ENCODE measurements at places on chromosomes 16 and 17.

- DNase-seq = no peak
These were observed 10.6 kb upstream of the MEFV start for GRCh38 chr16:3266873-3267537.

DNA sequence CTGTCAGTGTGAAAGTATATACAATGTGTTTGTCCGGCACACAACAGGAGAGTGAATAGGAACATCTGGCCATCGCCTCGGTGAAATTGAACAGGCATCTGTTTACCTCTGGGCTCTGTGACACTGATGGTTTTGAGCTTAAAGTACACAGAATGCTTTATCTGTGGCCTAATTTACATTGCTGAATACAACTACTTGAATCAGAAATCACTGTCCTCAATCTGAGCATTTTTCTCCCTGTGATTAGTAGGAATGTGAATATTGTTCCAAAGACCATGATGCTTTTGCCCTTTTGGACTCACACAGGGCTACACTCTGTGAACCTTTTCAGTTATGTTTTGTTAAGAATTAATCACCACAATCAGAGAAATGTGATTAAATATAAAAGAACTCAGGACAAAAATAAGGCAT lies 323.0 kb upstream of the TBX2 start:
- DNase-seq = no peak

- DNase-seq = no peak
These were observed 264.3 kb upstream of the CACNG5 start for GRCh38 chr17:66570447-66571195.

DNA sequence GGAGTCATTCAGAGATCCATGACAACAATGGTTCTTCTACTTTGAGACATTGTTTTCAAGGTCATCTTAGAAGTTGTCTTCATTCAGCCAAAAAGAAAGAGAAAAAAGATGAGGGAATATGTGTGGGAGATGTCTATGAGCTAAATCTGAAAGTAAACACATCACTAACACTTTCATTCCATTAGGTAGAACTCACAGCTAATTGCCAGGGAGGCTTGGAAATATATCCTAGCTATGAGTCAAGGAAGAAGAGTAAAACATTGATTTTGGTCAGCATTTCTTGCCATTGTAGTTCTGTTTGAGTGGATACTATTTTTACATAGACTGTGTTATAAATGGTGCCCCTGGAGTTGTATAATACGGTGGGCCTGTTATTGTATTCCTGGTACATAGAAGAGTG lies 316.4 kb upstream of the MYOCD start:
- DNase-seq = no peak

DNA sequence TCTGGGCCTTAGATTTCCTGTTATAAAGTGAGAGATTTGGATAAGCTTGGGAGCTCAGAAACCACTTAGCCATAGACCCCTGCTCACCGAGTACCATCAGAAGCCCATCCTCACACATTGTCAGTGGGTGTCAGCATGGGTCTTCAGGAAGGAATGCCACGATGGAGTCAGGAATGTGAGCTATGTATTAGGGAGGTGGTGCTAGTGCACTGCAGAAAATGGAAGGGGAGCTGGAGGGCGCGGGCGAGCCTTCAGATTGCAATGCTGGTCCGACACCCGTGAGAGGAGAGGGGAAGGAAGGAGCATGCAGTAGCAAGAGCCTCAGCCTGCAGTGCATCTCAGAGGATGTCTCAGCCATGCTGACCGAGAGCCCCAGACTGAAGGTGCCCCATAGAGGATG lies 294.5 kb downstream of the FOXL1 start:
- no peak for DNase-seq

GRCh38 chr17:79779661-79780365 lies 1.9 kb downstream of the CBX2 start:
- DNase-seq = no peak

GRCh38 chr17:20121359-20122253 lies 112.4 kb downstream of the SPECC1 start:
- peak; percentile 73 for DNase-seq

GRCh38 chr17:73933871-73934270 lies 269.6 kb upstream of the RPL38 start:
- DNase-seq = no peak

GRCh38 chr17:17072546-17072945 lies 30.3 kb downstream of the MPRIP start:
- no peak for DNase-seq

DNA sequence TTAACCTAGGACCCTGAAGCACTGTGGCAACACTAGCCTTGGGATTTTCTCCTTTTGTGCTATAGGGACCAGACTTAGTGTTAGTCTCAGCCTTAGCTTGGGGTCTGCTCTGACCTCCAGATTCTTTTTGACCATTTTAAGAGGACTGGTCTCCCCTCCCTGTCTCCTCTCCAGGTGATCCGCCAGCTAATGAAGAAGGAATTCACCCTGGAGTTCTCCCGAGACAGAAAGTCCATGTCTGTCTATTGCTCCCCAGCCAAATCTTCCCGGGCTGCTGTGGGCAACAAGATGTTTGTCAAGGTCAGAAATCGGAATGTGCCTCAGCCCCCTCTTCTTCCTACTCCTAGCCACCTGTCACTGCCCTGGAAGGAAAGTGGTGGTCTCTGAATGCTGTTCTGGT lies 19.5 kb downstream of the ATP2A1 start:
- no peak for DNase-seq

- DNase-seq = no peak
These were observed 45.3 kb upstream of the FASN start for GRCh38 chr17:82143333-82143732.

GRCh38 chr17:40247926-40248495 lies 28.9 kb downstream of the WIPF2 start:
- no peak for DNase-seq

DNA sequence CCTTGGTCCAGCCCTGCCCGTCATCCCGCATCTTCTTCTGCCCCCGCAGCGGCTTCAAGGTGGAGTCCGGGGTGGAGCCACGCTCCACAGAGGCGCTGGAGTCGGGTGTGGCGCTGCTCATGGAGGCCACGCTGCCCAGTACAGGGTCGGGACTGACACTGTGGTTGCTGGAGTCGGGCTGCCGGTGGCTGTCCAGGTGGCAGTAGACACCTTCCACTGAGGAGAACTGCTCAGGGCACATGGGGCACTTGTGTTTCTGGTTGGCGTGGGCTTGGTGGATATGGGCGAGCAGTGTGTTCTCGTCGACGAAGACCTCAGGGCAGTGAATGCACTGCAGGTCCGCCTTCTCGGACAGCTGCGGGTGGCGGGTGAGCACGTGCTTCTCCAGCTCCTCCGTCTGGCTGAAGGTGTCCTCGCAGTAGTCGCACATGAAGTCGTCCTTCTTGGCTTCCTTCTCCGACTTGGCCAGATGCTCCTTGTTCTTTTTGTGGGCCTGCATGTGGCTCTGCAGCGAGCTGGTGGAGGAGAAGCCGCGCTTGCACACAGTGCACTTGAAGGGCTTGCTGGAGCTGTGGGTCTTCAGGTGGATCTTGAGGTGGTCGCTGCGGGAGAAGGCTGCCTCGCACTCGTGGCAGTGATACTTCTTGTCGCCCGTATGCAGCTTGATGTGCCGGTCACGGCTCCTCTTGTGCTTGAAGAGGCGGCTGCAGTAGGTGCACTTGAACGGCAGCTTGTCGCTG lies 217.8 kb downstream of the ZNF423 start:
- DNase-seq = no peak

- DNase-seq = no peak
These were observed 128.8 kb downstream of the RAP1GAP2 start for GRCh38 chr17:2925011-2925410.

- DNase-seq = peak; percentile 84
These were observed 77.3 kb upstream of the ATF7IP2 start for GRCh38 chr16:10308305-10309193.

GRCh38 chr17:13418891-13419290 lies 182.8 kb downstream of the HS3ST3A1 start:
- no peak for DNase-seq

GRCh38 chr17:80785477-80786178 lies 206.0 kb upstream of the CHMP6 start:
- DNase-seq = no peak

GRCh38 chr17:8025176-8025911 lies 13.5 kb upstream of the ALOX15B start:
- no peak for DNase-seq

DNA sequence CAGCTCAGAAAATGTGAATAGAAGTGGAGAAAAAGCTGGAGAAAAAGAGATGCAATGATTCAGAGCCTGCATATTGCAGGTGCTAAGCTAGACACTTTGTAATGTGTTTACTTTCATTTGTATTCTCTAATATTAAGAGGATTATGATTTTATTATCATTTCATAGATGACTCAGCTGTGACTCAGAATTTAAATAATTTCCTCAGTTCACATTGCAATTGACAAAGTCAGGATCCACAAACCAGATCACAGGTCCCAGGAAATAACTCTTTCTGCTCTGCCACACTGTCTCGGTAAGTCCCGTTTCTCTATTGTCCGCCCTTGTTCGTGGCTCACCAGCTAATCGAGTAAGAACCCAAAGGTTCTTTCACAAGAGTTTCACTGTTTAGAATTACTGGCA lies 235.4 kb upstream of the MON1B start:
- peak; percentile 35 for DNase-seq

GRCh38 chr16:65781855-65782254 lies 584.6 kb upstream of the CDH5 start:
- no peak for DNase-seq

- DNase-seq = no peak
These were observed 42.5 kb downstream of the PLCG2 start for GRCh38 chr16:81821436-81822128.

DNA sequence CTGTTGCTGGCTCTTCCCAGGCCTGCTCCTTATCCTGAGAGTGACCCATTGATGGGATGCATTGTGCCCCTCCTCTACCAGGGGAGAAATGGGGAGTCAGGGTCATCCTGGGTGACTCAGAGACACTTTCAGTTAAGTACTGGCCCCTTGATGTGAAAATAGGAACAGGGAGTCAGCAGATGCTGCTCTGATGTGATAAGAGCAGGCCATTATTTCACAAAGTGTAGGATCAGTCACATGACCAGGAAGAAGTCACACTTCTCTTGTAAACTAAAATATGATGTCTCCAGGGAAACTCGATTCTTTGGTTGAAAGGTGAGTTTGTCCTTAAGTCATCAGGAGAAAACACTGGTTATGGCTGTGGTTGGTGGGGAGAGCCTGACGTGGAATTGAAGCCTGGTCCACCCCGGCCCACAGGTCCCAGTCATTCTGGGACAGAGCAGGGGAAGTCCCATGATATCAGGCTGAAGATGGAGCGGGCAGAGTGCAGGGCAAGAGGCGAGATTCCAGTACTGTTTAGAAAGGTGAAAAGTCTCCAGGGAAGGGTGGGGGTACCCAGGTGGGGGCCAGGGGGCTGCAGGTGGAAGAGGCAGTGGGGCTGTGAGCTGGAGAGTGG lies 88.6 kb upstream of the NLRP1 start:
- DNase-seq = no peak

DNA sequence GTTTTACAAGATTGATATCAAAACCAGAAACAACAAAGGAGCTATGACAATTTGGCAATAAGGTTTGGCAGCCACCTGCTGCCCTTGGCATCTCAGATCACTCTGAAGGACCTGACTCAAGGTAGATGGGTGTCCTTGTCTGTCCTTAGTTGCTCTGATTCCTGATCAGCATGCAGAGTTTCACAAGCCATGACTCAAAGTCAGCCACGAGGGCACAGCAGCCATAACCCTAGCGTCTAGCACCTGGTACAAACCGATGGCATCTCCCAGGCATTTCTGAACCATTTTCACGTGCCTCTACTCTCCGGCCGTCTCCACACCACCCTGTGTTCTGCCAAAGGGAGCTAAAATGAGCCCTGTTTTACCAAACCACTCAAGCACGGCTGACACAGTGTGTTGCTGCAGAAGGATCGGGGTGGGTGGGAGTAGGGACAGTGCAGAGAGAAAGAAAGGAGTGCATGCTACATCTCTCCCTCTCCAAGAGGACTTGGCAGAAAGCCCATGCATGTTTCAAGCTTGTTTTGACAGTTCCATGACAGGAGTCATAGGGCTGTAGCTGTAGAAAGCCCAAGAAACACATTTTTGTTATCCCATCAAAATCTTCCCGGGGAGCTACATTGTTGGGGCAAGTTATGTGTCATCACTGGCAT lies 297.3 kb downstream of the ABCC12 start:
- DNase-seq = no peak

DNA sequence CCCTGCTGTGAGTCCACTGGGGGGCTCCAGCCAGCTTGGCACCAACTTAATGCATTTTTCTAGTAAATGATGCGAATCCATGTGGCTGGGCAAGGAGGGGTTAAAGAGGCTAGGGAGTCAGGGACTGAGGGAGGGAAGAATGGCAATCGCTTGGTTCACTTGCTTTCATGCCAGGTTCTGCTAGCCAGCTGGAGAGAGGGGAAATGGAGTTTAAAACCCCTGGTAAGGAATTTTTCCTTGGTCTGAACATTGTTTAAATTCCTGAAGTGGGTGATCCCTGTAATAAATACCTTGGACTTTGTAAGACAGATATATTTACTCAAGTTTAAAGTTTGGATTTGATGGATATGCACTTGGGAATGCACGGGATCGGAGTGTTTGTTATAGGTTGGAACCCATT lies 22.8 kb downstream of the ANKFN1 start:
- no peak for DNase-seq

- no peak for DNase-seq
These were observed 1.2 kb upstream of the CES1 start for GRCh38 chr16:55834049-55834448.

- DNase-seq = no peak
These were observed 78.8 kb upstream of the CDYL2 start for GRCh38 chr16:80883159-80883642.

GRCh38 chr16:31073970-31074813 lies at the start of the genes ZNF646 and ZNF668:
Gene ZNF646, plus strand, starts transcription at chr16:31074422. Its CDS starts 1,903 bp downstream, at chr16:31076325.
Gene ZNF668, minus strand, starts transcription at chr16:31074240. Its CDS starts 9,781 bp downstream, at chr16:31064459.
- DNase-seq = peak; percentile 96

DNA sequence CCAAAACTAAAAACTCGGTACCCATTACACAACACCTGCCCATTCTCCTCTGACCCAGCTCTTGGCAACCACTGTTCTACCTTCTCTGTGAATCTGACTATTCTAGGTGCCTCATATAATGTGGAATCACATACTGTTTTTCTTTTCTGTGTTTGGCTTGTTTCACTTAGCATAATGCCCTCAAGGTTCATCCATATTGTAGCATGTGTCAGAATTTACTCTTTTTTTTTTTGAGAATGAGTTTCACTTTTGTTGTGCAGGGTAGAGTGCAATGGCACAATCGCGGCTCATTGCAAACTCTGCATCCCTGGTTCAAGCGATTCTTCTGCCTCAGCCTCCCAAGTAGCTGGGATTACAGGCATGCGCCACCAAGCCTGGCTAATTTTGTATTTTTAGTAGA lies 59.5 kb upstream of the RBL2 start:
- no peak for DNase-seq

All from RWPE1 (cell line).